ENCODE measurements at places on chromosomes 6 and 20.

DNA sequence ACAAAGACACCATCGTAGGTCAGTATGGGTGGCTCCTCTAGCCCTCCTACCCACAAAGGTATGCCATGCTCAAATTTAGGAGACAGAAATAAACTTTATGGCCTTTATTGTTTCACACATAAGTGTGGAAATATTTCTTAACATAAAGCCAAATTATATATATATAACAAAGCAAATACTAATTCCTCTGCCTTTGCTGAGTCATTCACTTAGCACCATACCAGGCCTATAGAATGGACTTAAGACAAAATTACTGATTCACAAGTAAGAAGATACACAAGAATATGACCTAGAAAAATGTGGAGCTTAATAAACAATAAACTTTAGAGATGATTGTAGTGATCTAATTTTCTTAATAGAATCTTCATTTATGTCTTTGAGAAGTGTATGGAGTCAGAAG lies 5.2 kb downstream of the FRK start:
- DNase-seq: no peak

DNA sequence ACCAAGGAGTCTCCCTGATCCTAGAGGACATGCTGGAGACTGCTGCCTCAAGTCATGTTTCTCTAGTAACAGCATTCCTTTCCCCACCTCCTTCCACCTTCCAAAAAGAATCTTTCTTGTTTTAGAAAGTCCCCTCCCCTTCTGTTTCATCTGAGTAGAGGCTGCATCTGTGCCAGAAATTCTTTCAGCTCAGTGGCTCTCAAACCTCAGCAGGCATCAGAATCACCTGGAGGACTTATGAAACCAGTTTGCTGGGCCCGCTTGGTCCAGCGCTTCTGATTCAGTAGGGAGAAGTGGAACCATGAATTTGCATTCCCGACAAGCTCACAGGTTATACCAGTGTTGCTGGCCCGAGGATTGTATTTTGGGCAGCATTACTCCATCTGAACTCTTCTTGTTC lies 55.1 kb downstream of the TMEM200A start:
- no peak for DNase-seq

DNA sequence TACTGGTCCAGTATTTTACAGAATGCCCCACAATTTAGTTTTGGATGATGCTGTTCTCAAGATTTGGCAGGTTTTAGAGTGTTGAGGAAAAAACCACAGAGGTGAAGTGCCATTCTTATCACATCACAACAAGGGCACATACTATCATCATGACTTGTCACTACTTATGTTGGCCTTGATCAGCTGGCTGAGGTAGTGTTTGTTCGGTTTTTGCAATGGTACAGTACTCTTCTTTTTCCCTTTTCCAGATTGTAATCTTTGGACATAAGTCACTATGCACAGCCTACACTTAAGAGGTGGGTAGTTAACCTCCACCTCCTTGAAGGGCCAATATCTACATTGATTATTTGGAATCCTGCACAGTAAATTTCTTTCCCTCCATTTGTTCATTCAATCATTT lies 8.8 kb downstream of the TENT5A start:
- no peak for DNase-seq

- DNase-seq: peak; percentile 11
These were observed 573.1 kb upstream of the CHD6 start for GRCh38 chr20:42191140-42191860.

DNA sequence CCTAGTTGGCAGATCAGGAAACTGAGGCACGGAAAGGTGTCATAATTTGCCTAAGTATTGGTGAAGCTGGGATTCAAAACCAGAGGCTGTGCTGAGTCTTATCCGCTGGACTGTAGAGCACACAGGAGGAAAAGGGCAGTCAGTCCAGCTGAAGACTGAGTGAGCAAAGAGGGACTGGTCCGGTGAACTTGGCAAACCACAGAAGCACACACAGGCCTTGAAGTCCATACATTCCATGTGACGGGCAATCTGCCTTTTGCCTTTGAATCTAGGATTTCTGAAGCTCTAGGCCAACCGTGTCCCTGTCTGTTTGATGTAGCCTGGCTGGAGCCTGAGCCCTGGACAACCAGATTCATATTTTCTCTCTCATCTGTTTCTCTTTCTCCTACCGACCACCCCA lies 34.3 kb upstream of the EPB41L1 start:
- no peak for DNase-seq

DNA sequence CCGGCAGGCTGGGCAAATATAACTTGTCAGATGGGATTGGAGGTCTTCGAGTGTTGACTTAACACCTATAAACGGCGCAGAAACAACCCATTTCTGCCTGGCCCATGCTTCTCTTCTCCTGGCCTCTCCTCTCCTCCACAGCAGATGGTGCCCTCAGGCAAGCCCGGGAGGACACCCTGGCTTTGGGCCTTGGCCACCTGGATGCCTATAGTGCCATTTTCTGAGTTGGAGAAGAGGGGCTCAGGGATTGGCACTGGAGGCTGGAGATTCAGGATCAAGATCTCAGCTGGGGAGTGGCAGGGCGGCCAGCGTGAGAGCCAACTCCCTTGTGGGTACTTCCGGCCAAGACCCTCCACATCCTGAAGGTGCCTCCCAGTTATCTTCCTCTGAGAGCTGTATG lies 211.9 kb upstream of the PMEPA1 start:
- no peak for DNase-seq

DNA sequence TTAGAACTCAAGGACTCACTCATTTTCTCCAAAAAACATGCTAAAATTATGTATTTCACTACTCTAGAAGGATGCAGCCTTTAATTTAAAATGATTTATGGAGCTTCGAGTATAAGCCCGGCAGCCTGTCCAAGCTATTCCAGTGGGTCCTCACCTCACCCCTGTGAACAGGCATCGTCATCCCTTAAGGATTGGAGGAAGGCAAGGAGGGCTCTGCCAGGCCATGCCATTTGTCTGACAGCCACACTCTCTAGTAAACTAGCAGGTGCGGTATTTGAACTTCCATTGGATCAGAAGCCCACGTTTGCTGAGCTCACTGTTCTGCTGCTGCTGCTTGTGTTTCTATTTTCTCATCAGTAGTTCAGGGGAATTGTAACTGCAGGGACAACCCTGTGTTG lies 39.8 kb upstream of the NAA20 start:
- no peak for DNase-seq

DNA sequence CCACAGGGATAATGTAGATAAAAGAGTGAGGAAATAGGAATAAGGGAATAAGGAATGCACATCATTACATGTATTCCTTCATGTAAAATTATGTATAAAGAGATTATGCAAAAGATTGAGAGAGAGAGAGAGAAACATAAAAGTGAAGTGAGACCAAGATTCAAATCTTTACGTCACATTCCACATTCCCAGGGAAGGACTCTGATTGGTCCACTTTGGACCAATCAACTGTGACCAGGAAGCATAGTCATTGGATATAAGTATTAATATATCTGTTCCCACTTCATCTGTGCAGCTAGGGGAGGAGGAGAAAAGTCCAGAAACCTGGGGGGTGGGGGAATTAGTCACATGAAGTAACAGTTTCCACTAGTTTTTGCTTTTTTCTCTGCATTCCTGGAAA lies 66.4 kb downstream of the SLC2A10 start:
- DNase-seq: no peak

- no peak for DNase-seq
These were observed 35.6 kb upstream of the TRAM2 start for GRCh38 chr6:52612336-52613054.

DNA sequence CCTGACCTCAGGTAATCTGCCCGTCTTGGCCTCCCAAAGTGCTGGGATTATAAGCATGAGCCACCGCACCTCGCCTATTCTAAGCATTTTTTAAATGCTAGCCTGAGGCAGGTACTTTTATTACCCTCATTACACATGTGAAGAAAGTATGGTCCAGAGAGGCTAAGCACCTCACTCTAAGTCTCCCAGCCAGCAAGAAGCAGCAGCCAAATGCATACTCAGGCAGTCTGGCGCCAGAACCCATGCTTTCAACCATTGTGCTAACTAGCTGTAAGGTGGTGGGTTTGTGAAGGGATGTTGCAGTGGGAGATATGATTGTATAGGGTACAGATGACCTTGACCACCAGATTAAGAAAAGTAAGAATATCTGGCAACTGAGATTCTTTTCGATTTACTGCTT lies 26.1 kb upstream of the RIPOR2 start:
- no peak for DNase-seq

GRCh38 chr6:148169706-148170105 lies 172.9 kb upstream of the SASH1 start:
- no peak for DNase-seq

GRCh38 chr20:22579711-22580697 lies 4.4 kb downstream of the FOXA2 start:
- DNase-seq: no peak

Data from RKO (cell line).